ENCODE measurements at places on chromosomes 2 and 18. TPM values are rescaled to one million over a fixed set of nuclear protein-coding genes. Genes with fewer than 3 reads are reported as not detected.

The RAB6C gene
- not detected for total RNA-seq

The TMEM17 gene
- total RNA-seq = 3.0 TPM

The CXCR1 gene
- not detected for total RNA-seq

The EVA1A gene
- total RNA-seq = 39.2 TPM

The IL18RAP gene
- total RNA-seq = not detected

The TRIB2 gene
- 8.9 TPM for total RNA-seq

Data from smooth muscle cell of the umbilical artery (primary cell).